ENCODE measurements at places on chromosomes 13 and 19. TPM values are rescaled to one million over a fixed set of nuclear protein-coding genes. Genes with fewer than 3 reads are reported as not detected.

Gene SELENOV
- total RNA-seq, result not detected

Gene PLA2G4C
- 6.3 TPM for total RNA-seq

Gene ZNF45
- 18.6 TPM for total RNA-seq

Gene PPFIA3
- 2.4 TPM for total RNA-seq

Gene ZNF701
- 12.6 TPM for total RNA-seq

Gene PABPC3
- 0.08 TPM for total RNA-seq

Gene PDX1
- total RNA-seq, result not detected

Gene RUBCNL
- total RNA-seq, result 0.16 TPM

Gene ZNF575
- total RNA-seq, result 0.63 TPM

Gene CLIP3
- 7.4 TPM for total RNA-seq

Gene ZNF628
- total RNA-seq, result 0.33 TPM

Gene ZNF729
- not detected for total RNA-seq

Gene RPS16
- 148 TPM for total RNA-seq

Gene TEX26
- not detected for total RNA-seq

Gene APOC4
- not detected for total RNA-seq

Gene MCEMP1
- not detected for total RNA-seq

Gene NLRP12
- total RNA-seq, result not detected

Gene ZNF540
- total RNA-seq, result 0.36 TPM

Gene PCDH17
- 1.4 TPM for total RNA-seq

Gene LHB
- not detected for total RNA-seq

Gene AP1M2
- total RNA-seq, result not detected

Gene INSR
- 30.3 TPM for total RNA-seq

Gene RASIP1
- 0.16 TPM for total RNA-seq

Gene TUBA3C
- total RNA-seq, result not detected

Gene SOX1
- total RNA-seq, result not detected

Gene GPC5
- total RNA-seq, result not detected

Gene DIS3
- total RNA-seq, result 75.0 TPM

Gene CYP2A6
- not detected for total RNA-seq

Gene PNMA8A
- 2.1 TPM for total RNA-seq

Gene ATXN8OS
- not detected for total RNA-seq

Gene STOML3
- not detected for total RNA-seq

Gene CD70
- total RNA-seq, result 0.09 TPM

Gene ELSPBP1
- total RNA-seq, result not detected

Gene CCL25
- total RNA-seq, result not detected

Gene FOXA3
- not detected for total RNA-seq

Gene ADGRE2
- not detected for total RNA-seq
